ENCODE measurements at places on chromosomes 3 and 15. TPM values are rescaled to one million over a fixed set of nuclear protein-coding genes. Genes with fewer than 3 reads are reported as not detected.
A peak's percentile ranks its signal among the peaks of the same experiment; 100 is the strongest.

- no peaks in the 10 kb centered on the region for H3K36me3 ChIP-seq
- peak overlapping the region; percentile 9 for H3K4me3 ChIP-seq
- no peaks in the 10 kb centered on the region for H3K27me3 ChIP-seq
- peak overlapping the region; percentile 98 for H3K27ac ChIP-seq
- peaks cover 82% of the 10 kb centered on the region for H3K4me1 ChIP-seq
- DNase-seq = peak; percentile 88
Measured at GRCh38 chr15:31437686-31438085, 111.1 kb downstream of the KLF13 start.

- no peaks in the 10 kb centered on the region for H3K27me3 ChIP-seq
- no peaks in the 10 kb centered on the region for H3K36me3 ChIP-seq
- H3K27ac ChIP-seq = no peak overlapping the region
- no peak overlapping the region for H3K4me3 ChIP-seq
- DNase-seq = no peak
Measured at GRCh38 chr3:76942101-76942500, 97.8 kb upstream of the ROBO2 start.

DNA sequence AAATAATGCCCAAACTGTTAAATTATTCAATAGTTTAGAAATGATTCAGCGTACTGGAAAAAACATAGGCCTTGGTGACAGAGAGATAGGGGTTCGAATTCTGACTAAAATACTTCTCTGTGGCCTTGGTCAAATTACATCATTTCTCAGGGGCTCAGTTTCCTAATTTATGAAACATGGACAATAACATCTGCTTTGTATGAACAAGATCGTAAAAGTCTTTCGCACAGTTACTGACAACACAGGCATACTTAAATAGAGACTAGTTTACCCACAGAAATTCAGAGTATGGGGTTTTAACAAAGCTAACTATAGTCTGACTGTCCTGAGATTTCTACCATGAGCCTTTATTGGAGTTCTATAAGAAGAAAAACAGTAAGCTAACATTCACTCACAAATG lies 440.4 kb downstream of the FHIT start:
- H3K4me1 ChIP-seq = no peaks in the 10 kb centered on the region
- no peak for DNase-seq
- no peak overlapping the region for H3K4me3 ChIP-seq
- H3K27ac ChIP-seq = no peak overlapping the region

- no peak overlapping the region for H3K27ac ChIP-seq
- H3K36me3 ChIP-seq = no peaks in the 10 kb centered on the region
- H3K27me3 ChIP-seq = peaks cover 2% of the 10 kb centered on the region
- peaks cover 4% of the 10 kb centered on the region for H3K4me1 ChIP-seq
Measured at GRCh38 chr3:123843668-123844067, 40.5 kb downstream of the MYLK start.

DNA sequence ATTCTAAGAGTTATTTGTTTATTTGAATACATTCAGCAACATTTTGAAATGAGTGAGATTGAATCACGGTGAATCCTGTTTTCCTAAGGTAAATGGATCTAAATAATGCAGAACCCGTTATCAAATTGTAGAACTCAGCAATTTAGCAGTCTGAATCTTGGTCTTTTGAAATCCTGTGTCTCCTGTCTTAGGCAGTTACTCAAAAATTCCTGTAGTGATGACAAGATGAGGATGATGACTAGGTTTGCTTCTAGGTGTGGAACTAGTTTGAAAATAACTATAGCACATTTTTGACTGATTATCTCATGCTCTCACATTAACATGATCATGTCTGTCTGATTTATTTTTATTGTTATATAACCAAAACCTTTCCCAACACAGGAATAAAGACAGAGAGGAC lies 115.0 kb downstream of the RAP2B start:
- H3K4me3 ChIP-seq = no peak overlapping the region
- DNase-seq = no peak
- no peaks in the 10 kb centered on the region for H3K27me3 ChIP-seq

GRCh38 chr15:62782071-62782841 lies 260.3 kb upstream of the TPM1 start:
- H3K27me3 ChIP-seq = no peaks in the 10 kb centered on the region
- no peak overlapping the region for H3K4me3 ChIP-seq
- no peaks in the 10 kb centered on the region for H3K36me3 ChIP-seq
- DNase-seq = peak; percentile 25
- H3K27ac ChIP-seq = no peak overlapping the region
- no peaks in the 10 kb centered on the region for H3K4me1 ChIP-seq

DNA sequence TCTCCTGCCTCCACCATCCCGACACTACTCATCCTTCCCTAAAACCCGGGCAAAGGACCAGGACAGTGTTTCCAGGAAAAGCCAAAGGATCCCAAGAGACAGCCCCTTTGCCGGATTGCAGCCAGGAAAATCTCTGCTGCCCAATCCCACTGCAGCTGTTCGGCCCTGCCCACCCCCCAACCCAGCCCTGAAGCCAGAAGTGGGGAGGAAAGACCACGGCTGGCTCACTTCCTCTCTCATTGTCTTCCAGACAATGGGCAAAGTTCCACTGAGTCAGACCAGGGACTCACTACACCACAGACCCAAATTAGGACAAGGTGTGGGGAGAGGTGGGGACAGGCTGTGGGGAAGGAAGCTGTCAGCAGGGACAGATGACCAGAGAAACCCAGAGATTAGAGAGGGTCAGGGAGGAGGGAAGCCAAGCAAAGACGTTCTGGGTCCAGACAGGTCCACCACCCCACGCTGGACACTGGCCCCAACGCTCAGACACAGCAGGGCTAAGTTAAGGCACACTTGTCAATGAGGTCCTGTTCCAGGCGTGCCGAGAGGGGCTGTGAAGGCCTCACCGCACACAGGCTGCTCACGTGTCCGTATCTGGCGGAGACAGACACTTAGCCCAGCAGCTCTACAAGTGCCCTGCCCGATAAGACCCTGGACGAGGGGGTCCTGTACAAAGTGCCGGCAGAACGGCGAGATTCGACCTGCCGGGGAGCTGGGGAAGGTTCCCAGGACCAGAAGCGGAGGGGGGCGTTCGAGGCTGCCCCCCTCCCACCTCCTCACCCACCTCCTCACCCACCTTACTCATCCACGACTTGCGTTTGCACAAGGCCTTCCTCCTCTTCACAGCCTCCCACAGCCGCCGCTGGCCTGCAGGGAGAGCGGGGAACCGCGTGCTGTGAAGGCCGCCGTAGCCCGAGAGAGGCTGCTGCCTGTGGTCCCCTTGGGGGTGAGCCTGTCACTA lies 21.9 kb downstream of the TNK2 start:
- no peaks in the 10 kb centered on the region for H3K4me1 ChIP-seq
- peaks cover 7% of the 10 kb centered on the region for H3K36me3 ChIP-seq
- DNase-seq = no peak

GRCh38 chr3:8882642-8883041 lies 80.6 kb downstream of the RAD18 start:
- peaks cover 64% of the 10 kb centered on the region for H3K36me3 ChIP-seq
- H3K4me3 ChIP-seq = no peak overlapping the region
- H3K4me1 ChIP-seq = peaks cover 3% of the 10 kb centered on the region
- no peak for DNase-seq
- H3K27ac ChIP-seq = no peak overlapping the region
- H3K27me3 ChIP-seq = no peaks in the 10 kb centered on the region

DNA sequence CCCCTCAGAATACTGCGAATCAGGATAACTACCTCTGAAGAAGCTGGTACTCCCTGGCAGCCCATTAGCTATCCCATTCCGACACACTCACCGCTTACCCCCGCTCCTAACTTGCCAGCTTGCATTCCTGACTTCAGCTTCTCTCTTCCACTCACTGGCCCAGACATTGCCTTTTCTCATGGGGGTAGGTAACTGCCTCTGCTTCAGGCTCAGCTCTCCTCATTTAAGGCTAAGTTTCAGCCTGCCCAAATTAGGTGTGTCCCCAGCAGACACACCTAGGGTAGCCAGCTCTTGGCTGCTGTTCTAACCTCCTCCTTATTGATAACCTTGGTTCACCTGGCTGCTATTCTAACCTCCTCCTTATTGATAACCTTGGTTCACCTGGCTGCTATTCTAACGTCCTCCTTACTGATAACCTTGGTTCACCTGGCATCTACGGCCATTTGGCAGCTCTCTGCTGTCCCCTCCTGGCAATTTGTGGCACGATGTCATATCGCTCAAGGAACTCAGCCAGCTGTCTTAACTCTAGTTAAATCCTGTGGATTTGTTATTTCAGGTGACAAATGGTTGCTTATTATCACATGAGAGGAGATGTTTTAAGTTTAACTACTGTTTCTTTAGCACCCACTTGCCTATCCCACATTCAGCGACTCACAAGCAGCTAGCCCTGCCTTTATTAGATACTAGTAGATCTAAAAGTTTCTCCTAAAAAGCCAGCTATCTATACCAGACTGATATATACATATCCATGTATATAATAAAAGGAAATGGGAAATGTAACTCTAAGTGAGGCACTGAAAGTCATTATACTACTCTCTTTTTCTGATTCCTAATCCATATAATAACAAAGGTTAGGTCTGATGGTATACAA lies 106.5 kb upstream of the ACP3 start:
- DNase-seq = peak; percentile 37
- H3K27ac ChIP-seq = no peak overlapping the region
- peaks cover 11% of the 10 kb centered on the region for H3K27me3 ChIP-seq
- H3K4me1 ChIP-seq = no peaks in the 10 kb centered on the region

- no peak overlapping the region for H3K4me3 ChIP-seq
- H3K36me3 ChIP-seq = peaks cover 9% of the 10 kb centered on the region
- H3K4me1 ChIP-seq = peaks cover 30% of the 10 kb centered on the region
- no peak for DNase-seq
- H3K27me3 ChIP-seq = no peaks in the 10 kb centered on the region
Measured at GRCh38 chr3:94009608-94010007, 18.8 kb downstream of the STX19 start.

DNA sequence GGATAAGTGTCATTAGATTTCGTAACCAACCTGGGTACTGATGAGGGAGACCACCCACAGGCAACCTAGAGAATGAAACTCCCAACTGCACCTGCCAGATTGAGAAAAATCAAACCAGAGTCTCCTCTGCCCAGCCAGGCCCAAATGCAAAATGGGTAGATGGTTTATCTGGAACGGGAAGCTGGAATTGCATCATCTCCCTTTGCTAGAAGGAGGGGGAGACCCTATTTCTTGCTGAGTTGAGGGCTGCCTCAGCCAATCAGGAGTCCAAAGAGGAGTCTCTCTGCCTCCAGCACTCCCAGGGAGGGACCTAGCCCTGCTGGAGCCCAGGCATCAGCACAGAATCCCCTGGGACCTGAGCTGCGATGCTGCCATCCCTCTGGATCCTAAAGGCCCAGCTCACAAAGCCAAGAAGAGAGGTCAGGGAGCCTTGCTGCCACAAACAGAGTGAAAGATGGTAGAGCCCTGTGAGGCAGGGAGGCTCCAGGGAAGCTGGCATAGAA lies 8.1 kb downstream of the RMDN3 start:
- DNase-seq = no peak
- peak overlapping the region; percentile 16 for H3K27ac ChIP-seq
- no peaks in the 10 kb centered on the region for H3K27me3 ChIP-seq
- H3K4me1 ChIP-seq = peaks cover 37% of the 10 kb centered on the region

- H3K4me1 ChIP-seq = no peaks in the 10 kb centered on the region
- no peaks in the 10 kb centered on the region for H3K27me3 ChIP-seq
- H3K36me3 ChIP-seq = no peaks in the 10 kb centered on the region
- no peak for DNase-seq
- H3K4me3 ChIP-seq = no peak overlapping the region
Measured at GRCh38 chr15:53251996-53252395, 461.9 kb upstream of the ONECUT1 start.

- no peaks in the 10 kb centered on the region for H3K36me3 ChIP-seq
- no peaks in the 10 kb centered on the region for H3K4me1 ChIP-seq
- DNase-seq = no peak
Measured at GRCh38 chr15:33278816-33279612, 31.8 kb upstream of the RYR3 start.

DNA sequence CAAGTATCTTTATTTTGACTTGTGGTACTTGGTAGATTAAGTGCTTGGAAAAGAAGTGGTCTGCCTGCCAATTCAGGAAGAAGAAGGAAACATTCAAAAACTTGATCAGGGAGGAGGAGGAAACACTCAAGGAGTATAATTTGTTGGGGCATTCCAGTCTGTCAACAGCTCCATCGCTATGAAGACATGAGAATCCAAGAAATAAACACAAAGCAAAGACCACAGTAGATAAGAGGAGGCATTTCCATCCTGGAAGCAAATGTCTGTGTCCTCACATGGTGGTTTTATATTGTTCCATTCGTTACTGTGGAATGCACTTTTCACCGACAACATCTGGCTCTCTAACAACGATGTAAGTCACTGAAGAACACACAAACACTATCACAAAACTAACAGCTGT lies 176.1 kb upstream of the FRMD4B start:
- H3K4me3 ChIP-seq = no peak overlapping the region
- no peaks in the 10 kb centered on the region for H3K36me3 ChIP-seq
- H3K27me3 ChIP-seq = peaks cover 2% of the 10 kb centered on the region
- H3K4me1 ChIP-seq = no peaks in the 10 kb centered on the region
- H3K27ac ChIP-seq = no peak overlapping the region

DNA sequence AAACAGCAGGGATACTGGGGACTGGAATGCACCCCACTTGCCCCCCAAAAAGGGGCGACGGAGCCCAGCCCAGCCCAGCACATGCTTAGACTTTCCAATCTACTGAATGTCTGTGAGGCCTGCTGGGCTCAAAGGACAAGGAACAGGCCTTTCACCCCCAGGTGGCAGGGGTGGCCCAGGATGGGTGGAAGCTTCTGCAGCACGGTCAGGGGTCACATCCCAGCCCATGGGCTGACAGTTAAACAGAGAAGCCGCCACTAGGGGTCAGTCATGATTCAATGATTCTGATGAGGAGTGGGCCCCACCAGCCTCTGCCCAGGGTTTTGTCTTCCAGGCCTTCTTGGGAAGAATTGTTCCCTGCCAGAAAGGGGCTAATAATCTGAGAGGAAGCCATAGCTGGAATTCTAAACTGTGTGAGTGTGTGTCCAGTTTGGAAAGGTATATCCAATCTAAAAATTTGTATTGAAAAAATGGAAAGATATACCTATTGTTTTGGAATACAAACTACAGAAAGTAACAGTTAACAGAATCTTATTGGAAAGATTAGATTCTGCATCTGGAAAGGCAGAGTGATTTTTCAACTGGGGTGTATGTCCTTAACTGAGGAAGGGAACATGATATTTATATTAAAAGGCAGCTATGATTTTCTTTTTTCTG lies 2.2 kb downstream of the CHRNB4 start:
- H3K27me3 ChIP-seq = no peaks in the 10 kb centered on the region
- no peak overlapping the region for H3K27ac ChIP-seq
- H3K4me3 ChIP-seq = no peak overlapping the region
- no peaks in the 10 kb centered on the region for H3K36me3 ChIP-seq
- peaks cover 9% of the 10 kb centered on the region for H3K4me1 ChIP-seq

The IL17RB gene
- total RNA-seq = not detected

The CCR4 gene
- 17.4 TPM for total RNA-seq

The TNNC1 gene
- total RNA-seq = 5.9 TPM

The SCN11A gene
- total RNA-seq = not detected

The RTP3 gene
- not detected for total RNA-seq

The FRMD5 gene
- total RNA-seq = 0.23 TPM

The PRICKLE2 gene
- not detected for total RNA-seq

The ARPIN gene
- total RNA-seq = not detected
